ENCODE measurements at places on chromosomes 5 and 9.

DNA sequence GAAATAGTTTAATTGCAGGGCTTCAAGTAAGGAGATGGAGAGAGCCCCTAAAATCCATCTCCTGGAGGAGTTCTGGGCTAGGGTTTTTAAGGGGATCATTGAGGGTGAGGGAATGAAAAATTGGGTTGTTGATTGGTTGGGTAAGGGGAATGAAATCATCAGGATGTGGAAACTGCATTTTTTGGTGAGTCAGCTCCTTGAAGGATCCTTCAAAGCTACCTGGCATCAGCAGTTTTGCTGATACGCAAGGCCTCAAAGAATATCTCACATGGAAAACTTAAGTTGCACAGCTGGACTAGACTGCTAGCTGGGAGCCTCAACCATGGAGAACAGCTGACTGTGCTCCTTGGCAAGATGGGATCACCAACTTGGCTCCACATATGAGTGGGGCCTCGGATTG, 136.7 kb downstream of the FGF10 start:
- no peak for DNase-seq

GRCh38 chr5:173240091-173241050, 5.4 kb upstream of the NKX2-5 start:
- no peak for DNase-seq

- no peak for DNase-seq
Observed at GRCh38 chr9:98610711-98611110, 98.0 kb downstream of the GABBR2 start.

- DNase-seq, result peak; percentile 78
Observed at GRCh38 chr9:106333481-106333880, 529.5 kb upstream of the ZNF462 start.

DNA sequence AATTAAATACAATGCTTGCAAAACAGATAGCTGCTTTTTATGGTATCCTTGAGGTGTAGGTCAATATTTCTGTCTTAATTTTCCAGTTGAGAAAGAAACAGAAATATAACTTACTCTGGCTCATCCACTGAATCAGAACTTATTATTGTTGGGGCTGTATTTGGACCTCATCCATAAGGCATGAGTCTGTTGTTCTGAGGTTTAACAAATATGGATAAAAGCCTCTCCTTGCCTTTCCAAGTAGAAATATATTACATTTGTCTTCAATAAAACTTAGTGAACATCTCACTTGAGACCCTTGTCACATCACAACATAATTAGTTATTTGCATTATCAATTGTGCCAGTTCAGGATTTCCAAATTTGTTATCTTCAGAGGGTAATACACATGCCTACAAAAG, 525.8 kb downstream of the AGTPBP1 start:
- DNase-seq, result no peak

- no peak for DNase-seq
Observed at GRCh38 chr9:15512204-15512603, 1.4 kb upstream of the PSIP1 start.

DNA sequence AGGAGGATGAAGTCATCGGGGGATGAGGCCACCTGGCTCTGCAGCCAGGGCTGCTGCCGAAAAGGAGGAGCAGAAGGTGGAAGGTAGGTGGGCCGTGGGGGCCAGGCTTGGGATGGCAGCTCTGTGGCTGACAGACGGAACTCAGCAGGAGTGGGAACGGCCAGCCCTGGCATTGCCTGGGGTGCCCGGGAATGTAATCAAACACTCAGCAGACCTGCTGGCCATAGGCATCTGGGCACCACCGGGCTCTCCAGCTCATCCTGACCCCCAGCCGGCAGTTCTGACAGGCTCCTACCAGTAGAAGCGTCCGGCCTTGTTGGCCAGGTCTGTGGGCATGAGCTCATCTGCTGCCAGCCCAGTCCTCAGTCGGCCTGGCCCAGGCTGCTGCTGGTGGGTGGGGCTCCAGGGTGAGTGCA, 4.3 kb upstream of the FAT2 start:
- DNase-seq, result no peak

- DNase-seq, result no peak
Observed at GRCh38 chr5:173789031-173789920, 98.9 kb upstream of the CPEB4 start.

GRCh38 chr5:58751222-58751837, 168.5 kb downstream of the RAB3C start:
- DNase-seq, result no peak

DNA sequence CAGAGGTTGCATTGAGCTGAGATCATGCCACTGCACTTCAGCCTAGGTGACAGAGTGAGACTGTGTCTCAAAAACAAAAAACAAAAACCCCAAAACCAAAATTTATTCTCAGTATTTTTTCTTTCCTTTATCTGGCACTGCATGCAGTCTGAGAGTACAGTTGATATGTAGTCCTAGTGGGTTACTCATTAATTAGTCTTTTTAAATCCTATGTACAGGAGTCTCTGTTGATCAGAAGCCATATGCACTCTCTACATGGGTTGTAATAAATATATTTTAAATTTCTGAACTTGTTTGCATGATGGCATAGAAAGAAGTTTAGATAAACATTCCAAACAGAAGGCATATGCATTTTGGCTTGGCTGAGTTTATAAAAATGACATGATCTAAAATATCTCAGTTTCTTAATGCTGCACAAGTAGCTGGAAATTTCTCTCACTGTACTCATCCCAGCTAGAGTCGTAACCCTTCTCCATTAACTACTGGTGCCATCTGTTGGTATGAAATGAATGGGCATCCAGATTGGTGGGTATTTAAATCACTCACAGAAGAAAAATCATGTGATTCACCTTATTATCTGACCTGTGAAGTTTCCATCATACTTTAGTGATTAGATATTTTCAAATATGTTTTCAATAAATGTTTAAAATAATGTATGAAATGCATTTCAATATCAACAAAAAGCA, 284.8 kb downstream of the CTNND2 start:
- DNase-seq, result no peak

DNA sequence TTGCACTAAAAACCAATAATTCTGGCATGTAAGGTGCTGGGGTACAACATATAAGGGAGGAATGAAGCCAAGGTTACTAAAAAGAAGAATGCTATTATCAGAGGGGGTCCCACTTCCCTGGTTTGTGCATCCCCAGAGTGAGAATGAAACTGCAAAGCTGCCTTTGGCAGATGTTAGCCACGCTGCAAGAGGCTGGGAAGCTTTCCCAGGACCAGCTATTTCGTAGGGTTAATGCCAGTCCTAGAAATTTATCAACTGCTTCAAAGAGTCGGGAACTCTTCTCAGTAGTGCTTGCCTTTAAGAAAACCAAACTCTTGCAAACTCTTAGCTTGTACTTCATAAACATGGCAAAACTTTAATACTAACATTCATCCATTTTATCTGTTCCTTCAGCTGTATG, 87.5 kb upstream of the NR5A1 start:
- no peak for DNase-seq

- DNase-seq, result no peak
Observed at GRCh38 chr5:166382031-166382430, 1909.4 kb upstream of the WWC1 start.

- DNase-seq, result no peak
Observed at GRCh38 chr5:143886096-143886495, 74.1 kb downstream of the HMHB1 start.

- DNase-seq, result no peak
Observed at GRCh38 chr9:127133739-127134167, 11.3 kb upstream of the ANGPTL2 start.

- DNase-seq, result no peak
Observed at GRCh38 chr5:36239370-36240293, 2.1 kb downstream of the NADK2 start.

DNA sequence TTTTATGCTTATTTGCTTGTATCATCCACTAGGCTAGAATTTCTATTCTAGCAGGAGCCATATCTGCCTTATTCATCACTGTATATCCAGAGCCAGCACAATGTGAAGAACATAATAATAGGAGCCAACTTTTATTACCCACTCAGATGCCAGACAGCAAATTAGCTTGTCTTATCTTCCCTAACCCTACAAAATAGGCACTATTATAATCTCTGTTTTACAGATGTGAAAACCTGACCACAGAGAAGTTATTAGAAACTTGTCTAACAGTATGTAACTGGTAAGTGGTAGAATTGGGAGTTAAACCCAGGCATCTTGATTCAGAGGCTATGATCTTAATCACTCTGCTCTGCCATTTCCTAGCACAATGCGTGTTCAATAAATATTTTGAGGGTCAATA, 579.5 kb downstream of the CAAP1 start:
- DNase-seq, result no peak

DNA sequence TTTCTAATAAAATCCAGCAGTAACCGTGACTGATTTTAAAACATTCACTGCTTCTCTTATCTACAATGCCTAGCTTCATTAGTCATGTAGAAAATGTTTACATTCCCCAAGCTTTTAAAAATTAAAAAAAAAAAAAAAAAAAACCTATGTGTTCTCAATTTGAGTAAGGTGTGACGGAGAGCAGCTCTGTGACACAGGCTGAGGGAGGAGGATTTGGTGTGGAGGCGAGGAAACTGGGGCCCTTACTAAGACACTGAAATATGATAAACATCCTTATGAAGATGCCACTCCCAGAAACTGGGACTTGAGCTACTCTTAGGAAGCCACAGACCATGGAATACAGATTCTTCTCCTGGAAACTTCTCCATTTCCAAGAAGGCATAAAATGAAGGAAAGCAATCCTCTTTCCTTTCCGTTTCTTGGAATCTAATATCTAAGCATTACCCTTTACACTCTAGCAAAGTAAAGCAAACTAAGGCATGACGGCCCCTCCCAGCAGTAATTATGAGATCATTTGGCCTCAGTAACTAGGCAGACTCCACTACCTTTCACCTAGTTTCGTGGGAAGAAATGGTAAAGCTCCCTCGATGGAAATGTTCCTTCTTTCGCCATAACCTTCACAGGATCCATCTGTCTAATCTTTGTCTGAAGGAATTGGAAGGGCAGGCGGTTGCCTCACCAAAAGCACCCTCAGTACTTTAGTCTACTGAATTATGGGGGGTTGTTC, 23.5 kb downstream of the GRAMD2B start:
- DNase-seq, result no peak

DNA sequence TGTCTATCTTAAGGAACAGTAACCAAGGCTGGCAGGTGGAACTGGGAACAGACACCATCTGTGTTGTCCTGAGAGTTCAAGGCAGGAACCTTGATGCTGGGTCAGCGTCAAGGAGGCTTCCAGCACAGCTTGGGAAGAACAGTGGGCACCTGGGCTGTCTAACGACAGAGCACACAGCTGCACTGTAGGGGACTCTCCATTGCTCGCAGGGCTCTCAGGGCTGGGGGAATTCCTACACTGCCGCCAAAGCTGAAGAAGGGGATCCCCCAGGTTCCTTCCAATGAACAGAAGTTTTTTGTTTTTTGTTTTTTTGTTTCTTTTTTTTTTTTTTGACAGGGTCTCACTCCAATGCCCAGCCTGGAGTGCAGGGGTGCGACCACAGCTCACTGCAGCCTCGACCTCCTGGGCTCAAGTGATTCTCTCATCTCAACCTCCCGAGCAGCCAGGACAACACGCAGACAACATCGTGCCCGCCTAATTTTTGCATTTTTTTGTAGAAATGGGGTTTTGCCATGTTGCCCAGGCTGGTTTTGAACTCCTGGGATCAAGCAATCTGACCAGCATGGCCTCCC, 81.9 kb downstream of the PTPN3 start:
- DNase-seq, result no peak

- DNase-seq, result no peak
Observed at GRCh38 chr5:88761269-88761850, 121.6 kb downstream of the MEF2C start.

DNA sequence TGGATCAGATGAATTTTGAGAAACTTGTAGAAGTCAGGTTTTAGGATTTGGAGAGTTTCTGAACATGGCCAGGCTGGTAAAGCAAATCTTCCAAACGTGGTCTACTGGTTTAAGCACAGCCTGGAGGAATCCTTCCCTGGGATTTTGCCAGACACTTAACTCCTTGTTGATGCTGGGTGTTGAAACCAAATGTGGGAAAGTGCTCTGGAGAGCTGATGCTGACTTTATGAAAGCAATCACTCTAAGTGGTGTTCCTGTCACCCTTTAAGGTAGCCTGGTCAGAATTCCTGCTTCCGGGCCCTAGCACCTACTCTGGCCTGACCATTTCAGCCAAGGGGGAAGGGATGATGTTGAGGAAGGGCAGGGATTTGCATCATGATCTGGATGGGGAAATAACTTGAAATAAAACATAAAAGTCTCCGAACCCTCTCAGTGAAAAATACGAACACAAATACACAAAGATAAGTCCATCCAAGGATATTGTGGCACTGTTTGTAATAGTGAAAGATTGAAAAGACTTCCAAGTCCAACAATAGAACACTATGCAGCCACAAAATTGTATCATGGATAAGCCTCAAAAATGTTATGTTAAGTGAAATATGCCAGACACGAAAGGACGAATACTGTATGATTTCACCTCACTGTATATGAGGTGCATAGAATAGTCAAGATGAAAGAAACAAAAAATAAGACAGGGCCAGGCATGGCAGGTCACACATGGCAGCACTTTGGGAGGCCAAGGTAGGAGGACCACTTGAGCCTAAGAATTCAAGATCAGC, 57.7 kb downstream of the PDE6A start:
- no peak for DNase-seq

GRCh38 chr5:134101686-134102439, 12.6 kb upstream of the TCF7 start:
- DNase-seq, result no peak

- DNase-seq, result no peak
Observed at GRCh38 chr5:140145818-140146522, 20.2 kb downstream of the IGIP start.

- no peak for DNase-seq
Observed at GRCh38 chr5:34666392-34667080, 10.4 kb downstream of the RAI14 start.

DNA sequence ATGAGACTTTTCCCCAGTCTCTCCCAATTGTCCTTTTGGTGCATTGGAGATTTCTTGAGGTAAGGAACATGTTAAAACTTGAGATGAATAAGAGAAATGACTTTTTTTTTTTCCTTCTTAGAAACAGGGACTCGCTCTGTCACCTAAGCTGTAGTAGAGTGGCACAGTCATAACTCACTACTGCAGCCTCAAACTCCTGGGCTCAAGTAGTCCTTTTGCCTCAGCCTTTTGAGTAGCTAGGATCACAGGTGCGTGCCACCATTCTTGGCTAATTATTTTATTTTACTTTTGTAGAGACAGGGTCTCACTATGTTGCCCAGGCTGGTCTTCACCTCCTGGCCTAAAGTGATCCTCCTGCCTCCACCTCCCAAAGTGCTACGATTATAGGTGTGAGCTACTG, 25.9 kb downstream of the CDC42SE2 start:
- no peak for DNase-seq

GRCh38 chr5:175206669-175207068, 237.3 kb downstream of the DRD1 start:
- DNase-seq, result no peak

Data from NCI-H2029 (cell line).